ENCODE measurements at places on chromosomes 3 and 15.

DNA sequence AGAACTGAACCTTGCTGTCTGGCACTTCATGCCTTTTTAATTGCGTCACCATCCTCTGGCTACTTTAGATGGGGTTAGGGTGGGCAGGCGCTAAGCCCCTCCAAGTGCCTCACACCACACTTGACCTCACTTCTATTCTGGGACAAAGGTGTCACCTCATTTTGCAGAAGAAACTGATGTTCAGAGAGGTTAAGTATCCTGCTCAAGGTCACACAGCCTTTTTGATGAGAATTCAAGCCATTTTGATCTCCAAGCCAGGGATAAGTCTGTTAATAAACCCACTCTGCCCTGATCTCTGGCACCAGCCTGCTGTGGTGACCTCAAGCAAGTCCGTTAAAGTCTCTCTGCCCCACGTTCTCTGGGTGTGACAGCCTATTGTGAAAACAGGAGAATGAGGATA is 58.8 kb upstream of the PRR23C start:
- DNase-seq: no peak

DNA sequence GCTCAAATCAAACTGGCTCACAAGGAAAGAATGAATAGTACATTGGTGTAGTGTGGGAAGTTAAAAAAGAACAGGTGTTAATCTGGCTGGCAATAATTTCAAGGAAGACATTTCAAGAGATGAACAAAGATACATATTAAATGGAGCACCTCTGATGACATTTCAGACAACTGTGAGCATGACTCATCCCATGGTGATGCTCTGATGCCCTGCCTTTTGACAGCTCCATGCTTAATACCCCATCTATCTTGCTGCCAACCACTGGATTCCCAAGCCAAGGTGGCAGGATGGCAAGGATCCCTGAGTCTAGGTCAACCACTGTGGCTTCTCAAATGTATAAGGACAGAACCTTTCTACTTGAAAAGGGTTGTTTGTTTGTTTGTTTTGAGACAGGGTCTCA is 29.3 kb downstream of the LRRC2 start:
- DNase-seq: no peak

- no peak for DNase-seq
Observed at GRCh38 chr3:73571238-73571794, 53.4 kb downstream of the PDZRN3 start.

GRCh38 chr3:164732166-164732565 is 346.1 kb downstream of the SI start:
- DNase-seq: peak; percentile 95

- peak; percentile 48 for DNase-seq
Observed at GRCh38 chr15:66454143-66454542, 43.4 kb downstream of the SNAPC5 start.

DNA sequence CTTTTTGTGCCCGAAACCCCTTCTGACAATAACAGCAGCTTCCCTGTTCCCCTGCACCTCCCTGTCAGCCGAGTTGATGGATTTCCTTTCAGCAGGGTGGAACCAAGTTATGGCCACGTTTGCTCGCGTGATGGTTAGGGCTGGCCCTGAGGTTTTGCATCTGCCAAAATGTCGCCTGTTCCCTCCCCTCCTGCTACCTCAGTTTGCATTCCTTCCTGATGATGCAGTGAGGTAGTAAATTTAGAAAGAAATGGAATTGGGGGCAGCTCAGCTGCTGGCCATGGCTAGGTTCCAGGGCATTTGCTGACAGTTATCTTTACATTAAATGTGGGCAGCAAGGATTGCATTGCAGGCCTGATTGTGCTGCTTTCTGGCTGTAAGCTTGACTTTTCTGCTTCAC is 13.2 kb downstream of the LIMD1 start:
- DNase-seq: no peak

DNA sequence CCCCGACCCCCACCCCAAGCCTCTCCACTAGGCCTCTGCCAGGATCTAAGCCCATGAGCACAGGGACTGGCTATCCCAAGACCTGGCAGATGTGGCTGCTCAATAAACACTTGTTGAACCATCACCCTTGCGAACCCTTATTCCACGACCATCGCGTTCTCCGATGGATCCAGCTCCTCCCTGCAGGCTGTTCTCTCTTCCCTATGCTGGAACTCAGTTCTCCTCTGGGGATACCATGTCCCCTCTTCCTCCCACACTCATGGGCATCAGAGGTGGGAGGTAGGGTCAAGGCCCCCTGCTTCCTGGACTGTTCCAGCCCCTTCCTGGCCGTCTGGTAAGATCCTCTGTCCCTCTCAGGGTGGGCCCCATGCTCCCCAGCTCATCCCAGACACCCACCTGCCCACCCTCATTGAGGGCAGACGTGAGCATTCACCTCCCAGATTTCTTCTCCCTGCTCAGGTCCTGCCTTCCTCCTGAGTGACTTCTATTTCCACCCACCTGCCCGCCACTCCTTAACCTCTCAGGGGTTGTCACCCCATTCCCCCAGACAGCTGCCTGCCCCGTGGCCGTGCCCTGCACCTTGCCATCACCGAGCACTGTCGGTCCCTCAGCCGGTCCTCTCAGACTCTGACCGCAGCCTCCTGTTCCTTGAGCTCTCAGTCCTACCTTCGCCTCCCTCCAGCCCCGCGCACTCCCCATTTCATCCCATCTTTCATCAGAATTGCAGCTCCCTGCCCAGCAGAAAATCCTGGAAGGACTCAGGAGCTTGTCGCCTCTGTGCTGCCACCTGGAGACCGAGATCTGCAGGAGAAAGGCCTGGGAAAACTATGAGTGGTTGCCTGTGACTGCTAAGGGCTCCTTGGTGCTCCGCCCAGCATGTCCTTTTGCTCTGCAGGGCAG is 42.0 kb downstream of the PML start:
- DNase-seq: peak; percentile 59

DNA sequence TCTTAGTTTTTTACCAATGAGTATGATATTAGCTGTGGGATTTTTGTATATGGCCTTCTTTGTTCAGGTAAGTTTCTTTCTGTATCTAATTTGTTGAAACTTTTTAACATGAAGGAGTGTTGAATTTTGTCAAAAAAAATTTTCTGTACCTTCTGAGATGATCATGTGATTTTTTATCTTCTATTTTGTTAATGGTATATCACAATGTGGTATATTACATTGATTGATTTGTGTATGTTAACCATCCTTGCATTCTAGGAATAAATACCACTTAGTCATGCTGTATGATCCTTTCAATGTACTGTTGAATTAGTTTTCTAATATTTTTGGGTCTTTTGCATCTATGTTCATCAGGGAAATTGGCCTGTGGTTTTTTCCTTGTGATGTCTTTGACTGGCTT is 92.5 kb upstream of the MNS1 start:
- DNase-seq: no peak

- DNase-seq: no peak
Observed at GRCh38 chr3:135564696-135565095, 400.8 kb upstream of the PPP2R3A start.

- DNase-seq: no peak
Observed at GRCh38 chr15:46151786-46152185, 517.0 kb downstream of the SQOR start.

DNA sequence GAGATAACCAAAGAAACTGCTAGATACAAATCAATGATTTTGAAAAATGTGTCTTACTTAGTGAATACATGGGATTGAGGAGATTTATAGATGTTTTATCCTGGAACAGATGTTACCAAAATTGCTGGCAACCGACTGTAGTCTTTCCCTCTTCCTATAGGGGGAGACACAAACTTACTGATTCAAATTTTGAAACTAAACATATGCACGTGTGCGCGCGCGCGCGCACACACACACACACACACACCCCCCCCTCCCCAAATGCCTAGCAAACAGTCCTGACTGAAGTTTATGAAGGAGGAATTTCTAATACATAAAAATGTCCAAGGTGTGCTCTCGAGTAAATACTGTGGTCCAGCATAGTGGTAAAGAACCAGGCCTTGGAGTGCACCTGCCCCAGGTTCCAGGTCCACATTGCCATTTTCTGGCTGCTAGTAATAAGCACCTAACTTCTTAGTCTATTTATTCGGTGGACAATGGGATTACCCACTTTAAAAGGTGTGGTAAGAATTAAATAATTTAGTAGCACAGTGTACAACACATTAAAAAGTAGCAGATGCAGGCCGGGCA is 18.5 kb upstream of the C3orf62 start:
- peak; percentile 53 for DNase-seq

- peak; percentile 44 for DNase-seq
Observed at GRCh38 chr3:177932750-177933660, 603.2 kb upstream of the KCNMB2 start.

GRCh38 chr3:77093101-77093500 is 53.2 kb downstream of the ROBO2 start:
- no peak for DNase-seq

- DNase-seq: no peak
Observed at GRCh38 chr3:61975936-61976335, 397.4 kb downstream of the FEZF2 start.

DNA sequence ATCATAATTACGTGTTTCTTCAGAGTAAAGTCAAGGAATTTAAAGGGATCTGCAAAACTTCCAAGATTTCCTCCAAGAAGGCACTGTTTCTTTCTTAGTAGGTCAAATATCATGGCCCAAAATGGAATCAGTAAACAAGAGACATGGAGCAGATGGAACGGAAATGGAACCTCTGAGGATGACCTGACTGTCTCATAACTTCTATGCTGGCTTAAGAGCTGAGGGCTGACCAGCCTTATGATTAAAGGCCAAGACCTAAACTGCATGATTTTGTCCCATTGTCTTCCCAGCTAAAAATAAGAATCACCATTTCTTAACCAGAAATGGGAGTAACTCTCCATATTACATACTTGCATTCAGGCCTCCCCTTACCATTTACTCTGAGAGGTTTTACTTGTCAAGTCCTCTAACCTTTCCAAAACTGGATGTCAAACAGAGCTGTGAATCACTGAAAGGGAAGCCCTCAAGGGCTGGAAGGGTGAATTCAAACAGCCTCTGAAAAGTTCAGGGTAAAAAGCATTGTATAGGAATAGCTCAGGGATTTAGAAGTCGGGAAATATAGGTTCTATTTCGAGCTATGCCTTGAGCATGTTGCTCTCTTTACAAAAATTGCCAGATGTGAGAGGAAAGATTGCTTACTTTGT is 103.7 kb downstream of the MEIS2 start:
- DNase-seq: no peak

GRCh38 chr15:77855871-77856270 is 221.6 kb downstream of the TBC1D2B start:
- no peak for DNase-seq

DNA sequence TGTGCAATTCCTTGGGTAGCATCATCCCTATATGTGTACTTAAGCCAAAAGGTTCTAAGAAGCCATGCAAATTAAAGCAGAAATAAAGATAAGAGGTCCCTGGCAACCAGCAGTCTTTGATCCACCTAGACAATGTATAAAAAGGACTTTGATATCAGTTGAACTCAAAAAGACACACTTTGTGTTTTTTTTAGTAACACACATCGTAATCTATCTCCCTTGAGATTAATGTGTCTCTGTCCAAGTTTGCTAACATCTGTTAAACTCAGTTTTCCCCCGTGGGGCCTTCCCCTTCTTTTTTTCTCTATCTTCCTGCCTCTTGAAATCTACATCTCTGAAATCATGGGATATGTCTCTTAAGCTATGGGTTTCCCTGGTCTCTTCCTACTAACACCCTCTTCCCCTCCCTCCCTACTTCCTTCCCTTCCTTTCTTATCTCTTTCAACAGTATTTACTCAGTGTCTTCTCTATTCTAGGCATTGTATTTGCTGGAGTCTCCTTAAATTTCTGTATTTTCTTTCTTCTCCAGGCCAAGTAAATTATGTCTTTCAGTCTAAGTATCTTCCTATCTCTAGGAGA is 27.7 kb downstream of the ALDH1A2 start:
- DNase-seq: peak; percentile 27

- DNase-seq: peak; percentile 45
Observed at GRCh38 chr3:11212299-11212608, 58.0 kb downstream of the HRH1 start.

GRCh38 chr3:53009826-53010539 is 35.9 kb downstream of the SFMBT1 start:
- DNase-seq: no peak

- DNase-seq: no peak
Observed at GRCh38 chr15:39154227-39154638, 426.6 kb upstream of the THBS1 start.
